ENCODE measurements at places on chromosomes 11 and 22.

DNA sequence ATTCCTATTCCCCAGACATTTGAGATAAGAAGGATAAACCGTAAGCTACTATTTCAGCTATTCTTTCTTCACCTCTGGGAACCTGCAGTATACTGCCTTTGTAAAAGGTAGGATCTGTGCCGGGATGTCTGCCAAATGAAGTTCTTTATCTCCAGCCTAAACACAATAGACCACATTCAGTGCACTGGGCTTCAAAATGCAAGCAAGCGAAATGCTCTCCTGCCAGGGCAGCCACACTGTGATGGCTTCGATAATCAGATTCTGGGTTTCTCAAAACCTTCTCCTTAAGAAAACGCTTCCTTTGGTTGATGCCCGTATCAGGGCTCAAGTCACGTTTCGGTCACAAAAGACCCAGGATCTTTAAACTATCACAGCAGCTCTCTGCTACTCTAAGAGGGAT, 299.5 kb upstream of the B3GAT1 start:
- no peak for DNase-seq

DNA sequence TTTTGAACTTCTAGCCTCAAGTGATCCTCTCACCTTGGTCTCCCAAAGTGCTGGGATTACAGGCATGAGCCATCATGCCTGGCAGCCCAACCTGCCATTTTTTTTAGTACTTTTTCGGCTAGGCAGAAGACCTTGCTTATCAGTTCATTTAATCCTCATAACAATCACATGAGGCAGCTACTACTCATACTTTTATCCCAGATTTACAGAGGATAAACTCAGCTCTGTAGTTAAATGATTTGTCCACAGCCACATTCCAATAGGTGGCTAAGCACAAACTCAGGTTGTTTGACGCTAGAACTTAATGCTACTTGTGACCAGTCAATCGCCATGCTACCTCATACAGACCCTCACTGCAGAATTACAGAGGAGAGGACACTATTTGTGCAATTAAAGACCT, 28.1 kb downstream of the SBF2 start:
- no peak for DNase-seq

DNA sequence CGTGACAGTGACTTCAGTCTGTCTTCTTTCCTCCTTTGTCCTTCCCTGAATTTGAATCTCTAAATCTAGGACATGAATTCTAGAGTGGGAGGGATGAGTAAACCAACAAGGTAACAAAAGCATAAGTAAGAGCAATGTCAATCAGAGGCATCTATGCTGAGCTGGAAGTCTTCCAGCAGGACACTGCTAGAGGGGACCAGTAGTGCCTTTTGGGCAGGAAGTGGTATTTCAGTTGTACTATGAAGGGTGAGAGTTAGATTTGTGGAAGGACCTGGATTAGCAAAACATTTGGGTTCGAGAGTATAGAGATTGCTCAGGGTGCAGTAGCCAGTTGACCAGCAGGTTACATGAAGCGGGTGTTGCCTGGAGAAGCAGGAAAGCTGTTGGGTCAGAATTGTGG, 40.3 kb downstream of the MEI1 start:
- no peak for DNase-seq

DNA sequence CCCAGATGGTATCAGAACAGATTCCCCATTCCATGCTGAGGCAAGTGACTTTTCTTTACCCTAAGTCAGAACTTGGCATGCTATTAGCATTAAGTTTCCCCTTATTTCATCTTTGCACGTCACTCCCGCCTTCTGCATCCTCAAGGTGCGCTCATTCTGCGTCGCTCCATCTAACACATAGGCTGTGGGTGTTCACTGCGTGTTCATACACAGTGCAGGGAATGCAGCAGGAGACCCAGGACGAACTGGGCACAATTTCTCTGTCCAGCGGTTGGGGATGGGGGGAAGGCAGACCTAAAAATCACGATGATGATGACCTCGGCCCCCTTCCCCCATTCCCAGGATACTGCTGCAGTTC, 19.7 kb upstream of the ACR start:
- no peak for DNase-seq

DNA sequence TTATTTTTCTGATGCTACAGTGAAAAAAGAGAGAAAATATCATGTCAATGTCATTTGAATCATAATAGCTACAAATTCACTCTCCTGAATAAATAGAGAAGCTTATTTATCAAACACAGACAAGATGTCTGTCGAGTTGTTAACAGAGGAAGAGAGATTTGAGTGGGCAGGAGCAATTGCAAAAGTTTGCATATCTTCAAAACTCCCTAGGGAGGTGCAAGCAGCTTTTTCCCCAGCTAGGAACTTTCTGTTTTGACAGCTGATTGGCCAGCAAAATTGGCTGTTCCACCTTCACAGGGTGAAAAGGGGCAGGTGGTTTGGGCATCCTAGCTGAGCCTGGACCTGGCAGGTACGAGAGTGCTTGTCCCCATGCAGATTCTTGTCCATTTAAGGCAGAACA, 98.2 kb downstream of the NTM start:
- DNase-seq: no peak

- peak; percentile 35 for DNase-seq
Measured at GRCh38 chr22:49972163-49973017, 11.8 kb downstream of the PIM3 start.

DNA sequence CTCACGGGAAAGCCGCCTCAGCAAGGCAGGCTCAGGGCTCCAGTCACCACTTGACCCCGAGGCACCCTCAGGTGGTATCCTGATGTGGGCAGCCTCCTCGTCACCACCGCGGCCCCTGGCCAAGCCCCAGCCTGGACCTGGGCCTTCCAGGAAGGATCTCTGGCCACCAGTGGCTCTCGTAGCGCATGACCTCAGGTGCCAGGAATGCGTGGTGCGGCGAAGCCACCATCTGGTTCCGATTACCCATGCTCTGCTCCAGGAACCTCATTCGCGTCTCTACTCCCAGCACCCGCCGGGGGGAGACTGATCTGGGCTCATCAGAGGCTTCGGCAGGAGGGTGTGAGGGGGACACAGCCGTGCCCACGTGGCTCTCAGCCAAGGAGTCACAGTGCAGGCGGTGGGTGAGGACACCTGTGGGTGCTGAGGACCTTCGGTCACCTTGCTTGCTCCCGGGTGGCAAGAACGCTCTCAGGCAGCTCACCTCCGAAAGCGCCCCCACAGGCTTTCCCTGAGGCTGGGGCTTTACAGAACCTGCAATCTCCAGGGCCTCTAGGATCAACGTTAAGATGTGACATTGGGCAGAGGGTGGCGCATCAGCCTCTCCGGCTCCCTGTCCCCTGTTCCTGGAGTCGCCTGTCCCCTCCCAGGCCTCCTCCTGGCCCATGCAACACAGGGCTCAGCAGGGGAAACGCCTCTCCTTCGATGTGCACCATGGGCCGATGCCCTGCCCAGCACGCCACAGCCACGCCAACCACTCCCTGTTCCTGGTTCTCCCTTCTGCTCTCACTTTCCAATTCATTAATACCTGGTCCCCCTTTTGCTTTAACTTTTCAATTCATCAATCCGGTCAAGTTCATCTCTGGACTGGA, 39.0 kb downstream of the TBX1 start:
- no peak for DNase-seq

DNA sequence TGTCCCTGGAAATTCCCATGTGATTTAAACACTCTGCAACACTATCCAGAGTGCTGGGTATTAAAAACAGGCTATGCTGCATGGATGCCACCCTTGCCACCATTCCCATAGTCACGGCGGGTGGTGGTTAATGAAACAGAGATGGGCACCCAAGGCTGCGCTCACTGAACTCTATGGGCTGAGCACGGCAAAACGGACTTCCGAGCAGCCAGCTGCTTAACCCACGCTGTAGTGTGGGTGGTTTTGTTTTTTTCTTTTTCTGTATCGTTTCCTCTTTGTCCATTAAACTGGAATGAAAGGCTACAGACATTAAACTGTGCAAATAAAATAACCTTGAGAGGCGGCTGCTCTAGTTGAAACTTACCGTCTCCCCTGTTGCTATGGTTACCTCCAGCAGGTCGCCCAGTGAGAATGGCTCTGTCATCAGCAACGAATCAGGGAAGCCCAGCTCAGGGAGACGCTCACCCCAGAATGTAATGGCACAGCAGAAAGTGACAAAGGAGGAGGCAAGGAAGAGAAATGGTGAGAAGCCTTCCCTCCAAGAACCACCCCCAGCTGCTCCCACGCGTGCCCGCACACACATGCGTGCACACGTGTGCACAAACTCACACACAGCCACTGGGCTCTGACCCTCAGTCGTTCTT, 102.1 kb downstream of the C11orf91 start:
- no peak for DNase-seq

DNA sequence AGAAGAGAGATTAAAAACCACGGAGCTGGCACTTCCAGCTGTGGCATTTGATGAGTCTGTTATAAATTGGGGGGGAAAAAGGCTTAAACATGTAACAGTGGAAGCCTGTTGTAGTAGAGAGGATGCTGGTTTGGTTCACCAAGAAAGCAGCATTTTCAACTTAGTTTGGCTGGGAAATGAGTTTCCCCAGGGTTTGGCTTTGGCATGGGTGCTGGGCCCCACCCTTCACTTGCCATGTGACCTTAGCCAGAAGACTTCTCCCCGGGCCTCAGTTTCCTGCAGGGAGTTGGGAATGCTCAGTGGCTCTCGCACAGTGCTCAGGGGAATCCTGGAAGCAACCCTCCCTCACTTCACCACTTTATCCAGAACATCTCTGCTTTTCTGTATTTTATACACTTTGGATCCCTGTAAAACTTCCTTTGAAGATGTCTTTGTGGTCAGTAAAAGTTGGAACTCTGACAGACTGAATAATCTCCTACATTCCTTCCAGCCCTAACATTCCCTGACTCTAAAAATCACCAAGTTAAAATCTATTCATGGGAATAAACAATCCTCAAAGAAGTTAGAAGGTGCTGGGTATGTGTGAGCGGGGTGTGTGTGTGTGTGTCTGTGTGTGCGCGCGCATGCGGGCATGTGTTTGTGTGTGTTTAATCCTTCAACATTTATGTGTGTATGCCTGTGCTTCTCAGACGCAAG, 166.0 kb downstream of the TENM4 start:
- DNase-seq: no peak

- DNase-seq: no peak
Measured at GRCh38 chr11:135033540-135033939, 621.5 kb upstream of the B3GAT1 start.

DNA sequence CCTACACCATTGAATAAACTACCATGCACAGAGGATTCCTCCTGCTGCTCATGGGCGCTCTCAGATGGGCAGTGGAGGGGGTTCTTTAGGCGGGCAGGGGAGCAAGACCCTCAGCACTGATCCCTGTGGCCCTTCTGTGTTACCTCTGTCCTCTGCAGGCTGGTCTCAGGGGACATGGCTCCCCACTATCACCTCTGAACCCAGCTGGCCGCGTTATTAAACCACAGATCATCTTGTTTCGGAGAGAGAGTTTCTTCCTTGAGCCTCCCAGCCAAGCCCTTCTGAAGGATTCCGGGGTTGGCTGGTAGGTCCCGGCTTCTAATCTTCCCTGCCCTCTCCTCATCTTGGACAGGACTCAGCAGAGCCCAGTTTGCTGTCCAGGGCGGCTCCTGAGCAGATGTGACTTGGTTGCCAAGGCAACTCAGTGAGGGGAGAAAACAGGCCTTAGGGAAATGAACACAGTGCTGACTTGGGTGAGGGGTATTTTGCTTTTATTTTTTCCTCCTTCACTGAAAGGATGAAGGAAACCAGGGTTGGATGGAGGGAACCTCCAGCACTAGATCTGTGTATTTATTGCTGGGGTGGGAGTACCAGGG, 13.3 kb downstream of the APOL3 start:
- DNase-seq: no peak

DNA sequence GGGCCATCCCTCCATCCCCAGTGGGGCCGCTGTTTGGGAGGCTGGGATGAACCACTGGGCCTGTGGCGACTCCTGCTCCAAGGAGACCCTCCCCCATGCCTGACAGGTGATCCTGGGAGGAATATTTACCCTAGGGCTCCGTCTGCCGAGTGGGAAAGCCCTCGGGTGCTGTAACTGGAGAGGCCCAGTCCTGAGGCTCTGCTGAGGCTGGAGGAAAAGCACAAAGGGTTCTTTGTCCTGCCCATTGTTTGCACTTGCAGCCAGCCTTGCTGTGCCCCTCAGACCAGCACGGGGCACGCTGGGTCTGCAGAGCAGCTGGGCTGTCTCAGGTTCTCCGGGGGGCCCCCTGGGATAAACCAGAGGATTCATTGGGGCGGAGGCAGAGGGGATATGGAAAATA, 321.1 kb downstream of the MN1 start:
- DNase-seq: no peak

- DNase-seq: no peak
Measured at GRCh38 chr11:113375402-113375801, 12.2 kb upstream of the ANKK1 start.
